ENCODE measurements at places on chromosomes 2 and 18. TPM values are rescaled to one million over a fixed set of nuclear protein-coding genes. Genes with fewer than 3 reads are reported as not detected.

GRCh38 chr2:172106108-172106961 is 3.6 kb upstream of the DLX2 start:
- H3K4me3 ChIP-seq: peak overlapping the region; percentile 45
- peaks cover 24% of the 10 kb centered on the region for H3K4me1 ChIP-seq
- DNase-seq: peak; percentile 82
- H3K27ac ChIP-seq: no peak overlapping the region
- no peaks in the 10 kb centered on the region for H3K36me3 ChIP-seq
- peaks cover 97% of the 10 kb centered on the region for H3K27me3 ChIP-seq

DNA sequence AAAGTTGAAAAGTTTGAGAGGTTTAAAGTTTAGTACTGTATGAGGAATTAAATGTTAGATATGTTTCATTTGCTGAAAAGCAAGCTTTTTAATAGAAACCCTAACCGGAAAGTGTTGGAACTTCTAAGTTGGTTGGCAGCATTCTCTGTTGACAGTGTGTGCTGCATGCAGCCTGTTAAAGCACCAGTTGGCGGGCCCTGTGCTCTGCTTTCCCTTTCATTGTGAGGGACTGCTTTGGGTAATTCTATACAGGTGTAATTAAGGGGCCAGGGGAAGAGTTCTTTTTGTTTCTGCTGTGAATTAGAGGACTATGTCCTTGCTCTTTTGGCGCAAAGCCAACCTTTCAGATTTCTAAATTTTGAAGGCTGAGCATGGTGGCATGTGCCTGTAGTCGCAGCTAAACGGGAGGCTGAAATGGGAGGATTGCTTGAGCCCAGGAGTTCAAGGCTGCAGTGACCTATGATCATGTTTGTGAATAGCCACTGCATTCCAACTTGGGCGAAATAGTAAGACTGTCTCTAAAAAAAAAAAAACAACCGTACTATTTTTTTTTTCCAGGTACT is 20.1 kb downstream of the PLEKHB2 start:
- no peaks in the 10 kb centered on the region for H3K27me3 ChIP-seq
- no peaks in the 10 kb centered on the region for H3K4me1 ChIP-seq
- DNase-seq: no peak
- peaks cover 7% of the 10 kb centered on the region for H3K36me3 ChIP-seq
- no peak overlapping the region for H3K27ac ChIP-seq

- DNase-seq: peak; percentile 34
- H3K36me3 ChIP-seq: no peaks in the 10 kb centered on the region
These were observed 146.2 kb downstream of the PRKCE start for GRCh38 chr2:45797451-45798230.

ST8SIA3 gene
- 1.2 TPM for total RNA-seq

VWC2L gene
- total RNA-seq: not detected
